GM04504 (cell line): ENCODE measurements at places on chromosomes 1 and 21.
A peak's percentile ranks its signal among the peaks of the same experiment; 100 is the strongest.

GRCh38 chr1:45011837-45012638, at the start of gene UROD:
Gene UROD, plus strand, starts transcription at chr1:45012254. Its CDS starts 12 bp downstream, at chr1:45012266.
- peak; percentile 92 for DNase-seq

GRCh38 chr21:44530221-44530902, 9.6 kb downstream of the KRTAP10-1 start:
- no peak for DNase-seq

GRCh38 chr1:16984717-16985116, 4.3 kb upstream of the MFAP2 start:
- DNase-seq, result peak; percentile 88

DNA sequence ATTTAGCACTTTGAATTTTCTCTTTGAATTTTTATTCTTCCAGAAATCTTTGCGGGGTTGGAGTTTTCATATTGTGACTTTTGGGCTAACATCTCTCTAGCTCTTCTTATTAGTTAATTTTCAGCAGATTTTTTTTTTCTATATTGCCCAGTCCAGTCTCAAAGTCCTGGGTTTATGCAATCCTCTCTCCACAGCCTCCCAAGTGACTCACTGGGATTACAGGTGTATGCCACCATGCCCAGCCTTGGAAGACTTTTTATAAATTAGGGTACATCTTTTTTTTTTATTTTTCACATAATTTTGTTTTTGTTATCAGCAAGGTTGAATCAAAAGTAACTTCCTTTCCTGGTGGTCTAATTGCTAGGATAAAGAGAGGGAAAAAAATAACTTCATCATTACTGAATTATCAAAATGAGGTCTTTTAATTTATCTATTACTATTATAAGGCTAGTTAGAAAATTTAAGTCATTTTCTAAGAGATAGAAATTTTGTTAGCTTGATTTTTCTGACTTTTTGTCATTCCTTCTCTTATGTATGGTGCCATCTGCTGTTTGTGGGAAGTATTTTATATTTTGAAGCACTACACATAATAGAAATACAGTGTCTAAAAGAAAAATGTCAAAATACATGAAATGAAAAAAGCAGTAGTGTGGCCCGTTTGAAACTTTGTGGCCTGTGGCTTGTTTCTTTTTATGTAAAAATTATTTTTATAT, 273.4 kb upstream of the CACYBP start:
- no peak for DNase-seq

DNA sequence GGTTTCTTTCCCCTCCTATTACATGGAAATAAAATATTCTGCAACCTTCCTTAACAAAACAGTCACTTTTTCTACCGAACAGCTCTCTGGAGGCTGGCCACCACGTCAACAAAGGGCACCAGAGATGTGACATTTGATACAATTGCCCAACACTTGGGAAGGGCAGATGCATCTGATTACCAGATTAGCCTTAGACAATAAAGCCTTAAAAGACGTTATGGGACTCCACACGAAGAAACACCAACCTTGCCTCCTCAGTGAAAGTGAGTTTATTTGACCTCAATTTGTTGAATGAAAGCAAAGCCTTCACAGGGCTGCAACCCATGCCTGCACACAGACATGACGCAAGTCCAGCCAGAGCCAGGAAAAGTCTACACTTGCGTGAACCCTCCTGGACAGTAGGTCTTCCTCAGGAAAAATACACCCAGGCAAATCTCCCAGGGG, 136.1 kb downstream of the TGFBR3 start:
- no peak for DNase-seq

DNA sequence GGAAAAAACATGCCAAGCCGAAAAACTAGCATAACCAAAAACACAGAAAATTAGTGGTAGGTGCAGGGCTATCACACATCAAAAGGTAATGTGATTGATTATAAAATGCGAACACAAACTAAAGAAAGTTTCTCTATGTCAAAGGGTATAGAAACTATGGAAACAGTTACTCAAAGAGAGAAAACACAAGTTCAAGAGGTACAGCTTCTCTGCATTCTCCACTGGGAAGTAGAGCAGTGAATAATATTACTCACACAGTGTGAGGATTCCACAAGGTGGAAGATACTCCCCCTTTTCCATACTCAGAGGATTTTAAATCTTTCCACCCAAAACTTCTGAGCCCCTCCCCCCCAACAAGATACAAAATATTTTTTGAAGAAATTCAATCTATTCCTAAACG, 18.6 kb downstream of the AKT3 start:
- DNase-seq, result no peak

GRCh38 chr21:15976807-15977206, 247.0 kb downstream of the USP25 start:
- no peak for DNase-seq

DNA sequence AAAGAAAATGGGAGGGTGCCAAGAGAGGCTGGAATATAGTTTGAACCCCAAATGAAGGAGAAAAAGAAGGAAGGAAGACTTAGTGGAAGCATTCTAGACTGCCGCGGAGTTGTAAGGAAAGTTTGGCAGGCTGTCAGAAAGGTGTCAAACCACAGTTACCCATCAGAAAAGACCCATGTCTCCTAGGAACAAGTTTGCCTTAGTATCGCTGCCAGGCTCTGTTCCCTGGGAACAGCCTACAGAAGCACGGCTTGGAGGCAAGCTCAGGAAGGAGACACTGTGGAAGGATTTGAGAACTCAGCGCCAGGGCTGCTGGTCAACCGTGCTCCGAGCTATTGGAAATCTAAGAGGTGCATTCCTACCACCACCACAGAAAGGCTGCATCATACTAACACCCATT, 197.4 kb downstream of the RRAGC start:
- DNase-seq, result no peak

DNA sequence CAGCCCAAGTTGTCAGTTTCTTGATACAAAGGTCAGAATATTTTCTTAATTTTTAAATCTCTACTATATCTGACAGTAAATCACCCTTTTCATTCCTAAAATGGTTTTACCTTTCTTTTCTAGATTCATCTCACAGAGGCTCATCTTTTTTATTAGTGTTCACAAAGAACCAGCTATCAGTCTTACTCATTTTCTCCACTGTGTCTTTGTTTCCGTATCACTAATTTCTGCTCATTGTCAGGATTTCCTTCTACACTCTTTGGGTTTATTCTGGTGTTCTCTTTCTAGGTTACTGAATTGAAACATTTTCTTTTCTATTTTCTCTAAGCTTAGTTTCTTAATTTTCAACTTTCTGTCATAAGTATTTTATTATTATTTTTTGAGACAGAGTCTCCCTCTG, 8.7 kb downstream of the AGPAT3 start:
- DNase-seq, result no peak

DNA sequence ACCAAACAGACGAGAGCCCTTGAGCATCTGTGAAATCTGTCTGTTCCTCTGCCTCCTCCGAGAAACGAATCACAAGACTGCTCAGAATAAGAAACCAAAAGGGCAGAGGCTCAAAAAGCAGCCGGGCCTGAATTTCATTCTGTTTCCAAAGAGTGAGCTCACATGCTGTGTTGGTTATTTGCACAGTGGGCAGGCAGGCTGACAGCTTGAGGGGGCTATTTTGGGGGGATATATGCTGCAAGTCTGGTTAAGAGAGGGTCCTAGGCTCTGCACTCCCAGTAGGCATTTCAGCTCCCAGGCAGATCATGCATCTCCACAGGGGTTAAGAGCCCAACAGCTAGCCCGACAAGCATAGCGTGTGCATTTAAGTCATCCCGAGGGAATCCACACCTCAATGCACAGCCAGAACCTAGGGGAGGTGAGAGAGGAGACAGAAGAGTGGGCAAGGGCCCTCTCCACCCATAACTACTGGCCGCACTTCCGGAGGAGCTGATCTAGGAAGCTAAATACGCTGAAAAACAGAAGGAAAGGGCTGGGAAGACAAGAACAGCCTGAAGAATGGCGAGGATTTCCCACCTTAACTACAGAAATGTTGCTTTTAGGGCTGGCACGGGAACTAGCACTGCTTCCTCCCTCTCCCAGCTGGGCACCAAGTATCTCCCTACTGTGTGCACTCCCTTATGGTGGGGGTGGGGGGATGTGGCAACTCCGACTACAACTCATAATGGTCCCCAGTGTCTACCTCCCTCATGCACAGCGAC, 3.7 kb downstream of the PGBD5 start:
- no peak for DNase-seq

GRCh38 chr1:110471131-110471530, 20.2 kb downstream of the PROK1 start:
- DNase-seq, result no peak

DNA sequence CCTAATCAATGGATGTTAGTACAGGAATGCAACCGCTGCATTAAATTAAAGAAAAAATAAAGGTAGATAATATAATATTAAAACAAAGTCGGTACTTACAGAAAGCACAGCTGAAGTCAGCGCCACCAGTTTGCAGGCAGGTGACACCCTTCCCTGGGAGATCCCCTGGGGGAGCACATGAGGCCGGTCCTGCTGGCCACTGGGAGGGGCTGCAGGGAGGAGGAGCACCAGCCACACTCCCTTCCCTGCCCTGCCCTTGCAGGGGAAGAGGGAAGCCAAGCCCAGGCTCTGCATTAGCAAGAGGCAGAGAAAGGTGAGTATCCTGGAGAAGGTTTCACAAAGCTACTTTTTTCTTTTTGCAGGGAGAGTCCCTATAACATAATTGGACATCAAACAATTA, 507.0 kb downstream of the AJAP1 start:
- no peak for DNase-seq

GRCh38 chr1:51266791-51267190, 30.7 kb downstream of the RNF11 start:
- no peak for DNase-seq

DNA sequence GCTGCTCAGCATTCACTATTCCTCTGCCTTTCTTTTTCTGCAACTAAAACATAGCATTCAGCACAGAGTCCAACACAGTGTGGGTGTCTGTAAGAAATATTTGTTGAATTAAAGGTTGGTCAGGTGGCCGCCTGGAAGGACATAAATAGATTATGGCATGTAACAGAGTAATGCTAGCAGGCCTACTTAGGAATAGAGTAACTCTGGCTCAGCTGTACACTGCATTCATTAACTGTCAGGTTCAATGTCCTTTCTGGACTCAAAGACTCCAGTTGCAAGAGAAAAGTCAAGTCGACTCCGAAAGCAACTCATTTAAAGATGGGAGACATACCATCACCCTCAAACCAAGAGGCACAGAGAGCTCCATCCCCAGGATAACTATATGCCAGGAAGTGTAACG, 116.0 kb downstream of the LMX1A start:
- no peak for DNase-seq

DNA sequence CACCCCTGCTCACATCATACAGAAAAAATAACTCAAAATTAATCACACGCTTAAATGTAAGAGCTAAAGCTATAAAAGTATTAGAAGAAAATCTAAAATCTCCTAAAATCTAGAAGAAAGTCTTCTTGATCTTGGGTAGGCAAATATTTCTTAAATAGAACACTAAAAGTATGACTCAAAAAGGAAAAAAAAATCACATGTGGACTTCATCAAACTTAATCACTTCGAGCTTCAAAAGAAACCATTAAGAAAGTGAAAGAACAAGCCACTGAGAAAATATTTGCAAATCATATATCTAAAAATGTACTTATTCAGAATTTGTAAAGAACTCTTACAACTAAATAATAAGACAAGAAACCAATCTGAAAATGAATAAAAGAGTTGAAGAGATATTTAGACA, 32.7 kb downstream of the LRRC52 start:
- no peak for DNase-seq

DNA sequence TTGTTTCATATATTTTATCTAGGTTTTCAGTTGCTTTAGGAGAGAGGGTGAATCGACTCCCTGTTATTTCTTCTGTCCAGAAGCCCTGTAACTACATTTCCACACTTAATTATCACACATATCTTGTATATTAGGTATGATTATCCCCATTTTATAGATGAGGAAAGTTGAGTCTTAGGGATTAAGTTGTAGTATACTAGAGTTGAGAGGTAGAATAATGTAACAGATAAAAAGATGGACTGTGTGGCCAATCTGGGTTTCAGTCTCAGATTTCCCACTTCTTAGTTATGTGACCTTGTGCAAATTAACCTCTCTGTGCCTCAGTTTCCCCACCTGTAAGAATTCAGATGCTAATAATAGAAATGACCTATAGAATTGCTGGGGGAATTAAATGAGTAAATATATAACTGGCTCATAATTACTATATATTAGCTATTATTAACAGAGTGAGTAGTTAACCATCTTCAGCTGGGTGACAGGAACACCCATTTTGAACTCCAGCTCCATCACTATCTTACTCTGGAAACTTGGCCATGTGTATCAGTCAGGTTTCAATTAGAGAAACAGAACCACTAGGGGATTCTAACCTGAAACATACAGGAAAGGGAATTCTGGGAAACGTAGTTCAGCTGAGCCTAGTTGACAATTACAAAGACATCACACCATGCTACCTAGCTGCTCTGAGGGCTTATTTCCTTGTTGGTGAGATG, 20.4 kb upstream of the FOXO6 start:
- no peak for DNase-seq

- DNase-seq, result no peak
These were observed 110.1 kb upstream of the RUNX3 start for GRCh38 chr1:25040122-25040685.

- DNase-seq, result no peak
These were observed 360.1 kb downstream of the SMYD3 start for GRCh38 chr1:246146804-246147523.

GRCh38 chr1:164755690-164756089, 196.7 kb downstream of the PBX1 start:
- no peak for DNase-seq

GRCh38 chr21:35394634-35395369, 345.7 kb upstream of the RUNX1 start:
- no peak for DNase-seq

GRCh38 chr1:3536420-3537195, 74.7 kb downstream of the MEGF6 start:
- DNase-seq, result no peak

- no peak for DNase-seq
These were observed 54.0 kb upstream of the ACTL8 start for GRCh38 chr1:17700945-17701810.

- no peak for DNase-seq
These were observed 3.1 kb downstream of the TNNT2 start for GRCh38 chr1:201374364-201374763.

GRCh38 chr1:52636721-52637695, 4.0 kb downstream of the SHISAL2A start:
- no peak for DNase-seq

- DNase-seq, result no peak
These were observed 5.0 kb downstream of the ADAMTS1 start for GRCh38 chr21:26840201-26840600.

GRCh38 chr1:41564741-41565475, 80.4 kb upstream of the EDN2 start:
- DNase-seq, result no peak

- no peak for DNase-seq
These were observed 6.6 kb upstream of the ZNF669 start for GRCh38 chr1:247110627-247111258.

GRCh38 chr1:67433837-67434236, 3.6 kb upstream of the SERBP1 start:
- DNase-seq, result no peak

DNA sequence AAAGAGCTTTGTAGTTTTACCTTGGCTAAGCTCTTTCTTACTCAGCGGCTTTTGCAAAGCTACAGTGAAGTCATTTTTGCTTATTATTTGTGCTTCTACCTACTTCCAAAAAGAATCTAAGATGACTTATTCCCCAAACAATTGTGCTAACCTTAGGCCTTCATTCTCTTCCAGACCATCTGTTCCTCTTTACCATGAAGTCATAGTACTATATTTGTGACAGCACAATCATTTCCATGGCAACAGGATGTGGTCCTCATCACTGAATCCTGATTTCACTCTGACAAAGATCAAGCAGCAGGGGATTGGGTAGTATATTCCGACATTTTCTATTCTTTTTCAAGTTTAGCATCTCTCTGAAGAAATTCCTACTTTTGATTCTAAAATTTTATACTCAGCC, 24.8 kb upstream of the NMNAT2 start:
- DNase-seq, result no peak

- no peak for DNase-seq
These were observed 18.8 kb upstream of the ECE1 start for GRCh38 chr1:21308847-21309652.
